ENCODE measurements at places on chromosomes 6 and 20.

GRCh38 chr20:18497603-18498002 is 578 bp upstream of the RBBP9 start:
- DNase-seq = no peak

GRCh38 chr6:132007474-132008190 is 56.5 kb upstream of the CCN2 start:
- DNase-seq = no peak

DNA sequence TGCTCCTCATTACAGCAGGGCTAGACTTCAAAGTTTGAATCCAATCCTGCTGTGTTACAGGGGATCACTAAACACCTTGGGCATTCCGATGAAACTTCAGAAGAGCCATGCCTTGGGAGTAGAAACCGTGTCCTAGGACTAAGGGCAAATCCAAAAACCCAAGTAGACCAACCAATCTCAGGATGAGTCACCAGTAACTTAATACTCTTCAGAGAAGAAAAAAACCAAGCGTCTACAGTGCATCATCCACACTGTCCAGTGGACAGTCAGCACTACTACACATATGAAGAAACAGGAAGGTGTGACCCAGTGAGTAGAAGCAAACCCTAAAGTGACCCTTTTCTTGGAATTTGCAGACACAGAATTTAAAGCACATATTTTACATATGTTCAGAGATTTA is 39.5 kb upstream of the VAPB start:
- DNase-seq = no peak

DNA sequence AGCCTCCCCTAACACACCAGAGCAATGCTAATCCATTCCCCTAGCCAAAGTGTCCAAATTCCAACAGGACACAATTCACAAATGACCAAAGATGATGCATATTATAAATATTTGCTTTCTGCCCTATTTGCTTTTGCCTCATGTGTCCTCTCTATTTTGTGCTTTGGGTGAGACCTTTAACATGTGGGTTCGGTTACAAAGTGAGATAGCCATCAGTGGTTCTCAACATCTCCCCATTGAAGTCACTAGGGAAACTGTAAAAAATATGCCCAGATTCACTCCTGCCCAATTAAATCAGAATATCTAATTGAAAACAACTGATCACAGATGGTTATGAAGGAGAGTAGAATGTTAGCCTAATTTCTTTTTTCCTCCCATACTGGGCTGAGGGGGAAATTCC is 159.2 kb downstream of the MTFR2 start:
- DNase-seq = no peak

DNA sequence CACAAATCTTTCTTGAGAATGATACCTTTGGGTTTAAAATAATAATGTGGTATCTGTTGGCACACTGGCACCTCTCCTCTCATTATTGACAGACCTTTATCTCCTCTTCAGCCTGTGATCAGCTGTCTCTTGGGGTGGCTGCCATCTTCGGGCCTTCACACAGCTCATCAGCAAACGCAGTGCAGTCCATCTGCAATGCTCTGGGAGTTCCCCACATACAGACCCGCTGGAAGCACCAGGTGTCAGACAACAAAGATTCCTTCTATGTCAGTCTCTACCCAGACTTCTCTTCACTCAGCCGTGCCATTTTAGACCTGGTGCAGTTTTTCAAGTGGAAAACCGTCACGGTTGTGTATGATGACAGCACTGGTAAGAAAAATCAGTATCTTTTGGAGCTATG is 232.8 kb downstream of the GRIK2 start:
- no peak for DNase-seq

DNA sequence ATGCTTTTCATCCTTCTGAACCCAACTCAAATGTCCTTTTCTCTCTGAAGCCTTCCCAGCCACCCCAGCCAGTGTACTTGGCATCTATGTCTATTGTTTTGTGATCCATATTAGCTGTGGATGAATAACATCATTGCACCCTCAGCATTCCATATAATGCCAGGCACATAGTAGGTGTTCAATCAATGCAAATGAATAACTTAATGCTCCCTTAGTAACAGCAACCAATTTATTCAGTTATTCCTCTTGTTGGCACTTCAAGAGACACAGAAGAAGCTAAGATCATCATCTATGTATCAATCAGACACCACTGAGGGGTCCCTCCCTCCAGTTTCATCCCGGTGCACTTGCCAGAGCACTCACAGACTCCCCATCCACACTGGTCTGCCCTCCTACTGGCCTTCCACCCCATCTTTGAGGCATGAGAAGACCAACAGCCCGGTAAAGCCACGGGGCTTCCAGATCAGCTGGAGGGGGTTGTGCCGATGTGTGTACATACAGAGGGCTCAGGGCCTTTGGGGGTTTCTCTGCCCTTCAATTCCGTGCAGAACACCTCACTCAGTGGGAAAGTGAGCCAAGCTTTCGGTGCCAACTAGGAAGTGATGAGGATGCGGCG is 2.4 kb upstream of the TAF8 start:
- no peak for DNase-seq

- DNase-seq = no peak
Measured at GRCh38 chr20:44961011-44961869, 1.0 kb upstream of the TOMM34 start.

- DNase-seq = no peak
Measured at GRCh38 chr6:39876111-39876510, 58.2 kb downstream of the MOCS1 start.

DNA sequence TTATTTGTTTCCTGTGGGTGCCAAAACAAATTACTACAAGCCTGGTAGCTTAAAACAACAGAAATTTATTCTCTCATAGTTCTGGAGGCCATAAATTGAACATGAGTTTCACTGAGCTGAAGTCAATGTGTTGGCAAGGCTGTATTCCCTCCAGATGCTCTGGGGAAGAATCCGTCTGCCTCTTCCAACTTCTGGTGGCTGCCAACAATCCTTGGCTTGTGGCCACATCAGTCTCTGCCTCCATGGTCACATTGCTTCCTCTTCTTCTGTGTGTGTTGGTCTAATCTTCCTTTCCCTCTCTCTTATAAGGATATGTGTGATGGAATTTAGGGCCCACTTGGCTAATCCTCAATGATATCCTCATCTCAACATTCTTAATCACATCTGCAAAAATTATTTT is 92.8 kb upstream of the EPB41L1 start:
- DNase-seq = no peak

GRCh38 chr20:62230696-62231095 is 7.6 kb upstream of the OSBPL2 start:
- DNase-seq = no peak

DNA sequence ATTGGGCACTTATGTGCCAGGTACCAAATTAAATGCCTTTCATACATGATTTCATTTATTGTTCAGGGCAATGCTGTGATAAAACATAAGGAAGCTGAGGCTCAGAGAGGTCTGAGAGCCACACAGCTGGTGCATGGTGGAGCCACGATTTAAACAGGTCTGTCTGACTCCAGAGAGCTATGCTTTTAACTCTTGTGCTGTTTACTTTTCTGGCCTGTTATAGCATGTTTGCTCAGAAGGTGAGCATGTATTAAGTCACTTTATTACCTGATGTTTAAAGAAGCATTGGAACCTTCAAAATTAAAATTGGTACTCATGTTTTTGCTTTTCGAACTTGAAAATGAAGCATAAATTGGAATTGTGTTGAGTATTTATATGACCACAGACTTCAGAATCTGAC is 26.8 kb downstream of the MCM8 start:
- DNase-seq = no peak

DNA sequence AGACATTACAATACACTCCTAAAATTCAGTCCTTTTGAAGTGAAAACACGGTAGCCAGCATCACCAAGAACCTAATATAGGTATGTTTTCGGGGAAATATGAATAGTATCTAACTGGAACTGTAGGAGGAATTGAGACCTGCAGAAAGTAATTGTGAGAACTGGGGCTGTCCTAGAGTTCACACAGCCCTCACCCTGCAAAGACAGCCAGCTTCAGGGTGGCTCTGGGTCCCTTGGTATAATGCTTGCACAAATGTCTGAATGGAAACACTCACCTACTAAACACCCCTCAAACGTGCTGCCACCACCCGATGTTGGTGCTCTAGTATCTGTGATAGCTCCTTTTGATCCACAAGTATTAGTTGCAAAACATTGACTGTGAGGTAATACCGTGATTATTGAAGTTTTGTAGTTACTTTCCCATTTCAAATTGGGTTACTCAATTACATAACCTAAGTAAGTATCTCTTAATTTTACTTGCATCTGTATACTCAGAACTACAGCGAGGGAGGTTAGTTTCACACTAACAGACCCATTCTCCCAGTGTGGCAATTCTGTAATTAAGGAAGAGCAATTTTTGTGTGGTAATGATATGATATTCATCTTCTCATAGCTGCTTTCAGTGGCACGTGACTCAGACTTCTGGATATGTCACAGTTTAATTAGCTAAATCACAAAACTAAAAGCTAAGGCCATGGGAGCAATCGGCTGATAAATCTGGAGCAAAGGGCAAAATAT is 129.5 kb downstream of the INSM1 start:
- peak; percentile 47 for DNase-seq

DNA sequence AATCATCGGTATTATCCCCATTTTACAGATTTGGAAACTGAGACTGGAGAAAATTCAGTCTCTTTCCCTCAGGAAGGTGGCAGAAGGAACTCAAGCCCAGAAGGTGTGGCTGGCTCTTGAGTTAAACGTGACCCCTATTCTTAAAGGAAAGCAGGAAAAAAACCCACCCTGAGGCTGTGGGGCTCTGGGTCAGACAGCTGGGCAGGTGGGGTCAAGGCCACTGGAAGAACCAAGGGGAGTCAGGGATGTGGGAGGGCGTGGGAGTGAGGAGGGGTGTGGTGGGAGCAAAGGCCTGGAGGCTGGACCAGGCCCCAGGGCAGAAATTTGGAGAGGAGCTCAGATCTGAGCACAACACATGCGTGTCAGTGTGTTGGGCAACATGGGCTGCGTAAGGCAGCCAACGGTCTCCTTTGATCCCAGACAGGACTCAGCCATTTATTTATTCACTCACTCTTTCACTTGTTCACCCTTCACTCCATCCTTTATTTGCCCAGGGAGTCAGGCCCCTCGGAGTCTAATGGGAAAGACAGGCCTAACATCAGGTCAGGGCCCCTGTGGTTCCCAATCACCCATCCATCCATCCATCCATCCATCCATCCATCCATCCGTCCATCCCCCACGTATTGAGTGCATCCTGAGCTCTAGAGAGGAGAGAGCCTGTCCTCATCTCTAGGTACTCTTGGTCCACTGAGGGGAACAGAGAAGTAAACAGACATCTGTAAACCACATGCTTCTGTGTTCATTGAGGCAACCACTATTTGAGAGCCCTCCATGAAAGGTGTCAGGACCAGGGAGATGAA is 165.0 kb downstream of the VEGFA start:
- no peak for DNase-seq

- no peak for DNase-seq
Measured at GRCh38 chr6:98764373-98764911, 69.9 kb upstream of the POU3F2 start.

- no peak for DNase-seq
Measured at GRCh38 chr20:22807646-22808244, 223.4 kb upstream of the FOXA2 start.

DNA sequence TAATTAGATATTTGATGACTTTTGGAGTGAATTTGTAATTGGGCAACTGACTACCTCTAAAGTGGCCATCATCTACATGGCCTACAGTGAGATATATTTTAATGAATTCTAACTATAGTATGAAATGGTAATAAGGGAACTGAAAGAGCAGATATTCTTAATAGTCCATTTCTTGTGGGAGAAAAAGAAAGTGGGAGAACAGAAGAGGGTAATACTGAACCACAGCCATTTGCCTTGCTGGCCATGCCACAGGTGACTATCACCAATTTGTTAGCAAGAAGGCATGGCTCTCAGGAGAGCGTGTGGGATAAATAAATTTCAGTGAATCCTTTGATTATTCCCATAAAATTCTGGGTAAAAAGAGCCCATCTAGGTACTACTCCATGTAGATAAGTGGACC is 1074.0 kb upstream of the MAP3K7 start:
- DNase-seq = no peak

GRCh38 chr20:36919715-36920333 is 31.7 kb downstream of the SAMHD1 start:
- peak; percentile 18 for DNase-seq

DNA sequence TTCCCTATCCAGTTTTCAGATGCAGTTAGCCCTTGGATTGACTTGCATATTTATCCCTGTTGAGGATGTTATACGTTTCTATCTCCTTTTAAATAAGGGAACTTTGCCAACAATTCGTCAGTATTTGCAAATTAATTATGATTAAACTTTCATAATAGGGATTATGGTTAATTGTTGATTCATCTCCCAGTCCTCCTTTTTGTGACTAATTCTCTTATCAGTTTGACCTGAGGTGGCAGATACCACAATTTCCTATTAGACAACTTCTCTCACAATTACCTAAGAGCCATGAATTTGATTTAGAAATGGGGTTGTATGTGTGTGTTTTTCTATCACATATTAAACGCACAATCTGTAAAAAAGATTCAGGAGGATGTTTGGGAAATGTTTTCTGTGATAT is 172.9 kb downstream of the LAMA2 start:
- DNase-seq = no peak

DNA sequence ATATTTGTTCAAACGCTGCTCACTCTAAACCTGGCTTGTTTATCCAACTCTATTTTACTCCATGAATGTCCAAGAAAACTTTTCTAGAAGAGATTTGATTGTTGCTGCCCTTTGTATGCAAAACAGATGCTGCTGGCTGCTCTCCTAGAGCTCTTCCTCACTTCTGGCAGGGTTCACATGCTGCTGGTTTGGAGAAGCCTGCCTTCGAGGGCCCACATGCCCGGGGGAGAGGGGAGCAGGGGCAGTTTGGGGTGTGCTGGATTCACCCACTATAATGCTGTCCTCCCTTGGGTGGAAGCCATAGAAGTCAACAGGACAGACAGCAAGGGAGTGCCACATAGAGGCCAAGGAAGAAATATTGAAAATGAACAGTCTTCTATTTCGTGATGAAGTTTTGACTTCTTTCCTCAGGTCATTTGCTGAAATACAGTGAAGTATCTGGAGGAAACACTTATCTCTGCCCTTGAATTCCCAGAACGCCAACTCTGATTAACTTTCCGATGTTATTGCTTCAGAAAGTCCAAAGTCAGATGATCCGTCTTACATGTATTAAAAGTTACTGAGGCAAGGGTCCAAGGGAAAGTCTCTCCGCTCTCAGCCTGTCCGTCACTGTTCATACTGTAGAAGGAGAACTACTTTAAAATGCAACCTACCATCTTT is 32.4 kb downstream of the LY86 start:
- DNase-seq = no peak
